ENCODE measurements at places on chromosomes 7 and 10. TPM values are rescaled to one million over a fixed set of nuclear protein-coding genes. Genes with fewer than 3 reads are reported as not detected.

GRCh38 chr7:158107806-158108205, 479.8 kb downstream of the PTPRN2 start:
- no peak for DNase-seq

DNA sequence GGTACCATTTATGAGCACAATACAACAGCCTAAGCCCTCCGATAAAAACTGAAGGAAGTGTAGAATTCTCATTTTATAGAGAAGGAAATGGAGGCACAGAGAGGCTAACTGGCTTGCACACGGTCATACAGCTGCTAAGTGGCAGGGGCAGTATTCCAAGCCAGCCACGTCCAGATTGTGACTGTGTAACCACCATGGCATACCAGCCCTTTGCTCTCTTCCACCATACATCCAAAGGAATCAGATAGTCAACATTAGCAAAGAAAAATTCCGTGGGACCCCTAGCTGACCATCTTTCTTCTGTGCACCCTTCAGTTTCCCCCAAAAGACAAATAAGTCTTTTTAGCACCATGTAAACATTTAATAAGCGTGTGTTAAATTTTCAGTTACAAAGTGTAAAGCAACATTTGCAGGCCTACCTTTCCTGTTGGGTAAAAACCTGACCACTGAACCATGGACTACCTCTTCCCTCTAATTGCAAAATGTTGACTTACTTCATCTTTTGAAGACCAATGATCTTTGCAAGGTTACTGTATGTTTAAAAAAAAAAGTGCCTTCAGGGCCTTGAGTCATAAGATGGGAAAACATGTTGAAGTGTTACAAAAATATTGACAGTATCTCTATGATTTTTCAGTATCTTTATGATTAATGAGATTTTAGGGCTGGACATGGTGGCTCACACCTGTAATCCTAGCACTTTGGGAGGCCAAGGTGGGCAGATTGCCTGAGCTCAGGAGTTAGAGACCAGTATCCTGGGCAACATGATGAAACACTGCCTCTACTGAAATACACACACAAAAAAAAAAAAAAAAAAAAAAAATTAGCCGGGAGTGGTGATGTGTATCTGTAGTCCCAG, 24.3 kb upstream of the PDZD8 start:
- DNase-seq, result no peak

DNA sequence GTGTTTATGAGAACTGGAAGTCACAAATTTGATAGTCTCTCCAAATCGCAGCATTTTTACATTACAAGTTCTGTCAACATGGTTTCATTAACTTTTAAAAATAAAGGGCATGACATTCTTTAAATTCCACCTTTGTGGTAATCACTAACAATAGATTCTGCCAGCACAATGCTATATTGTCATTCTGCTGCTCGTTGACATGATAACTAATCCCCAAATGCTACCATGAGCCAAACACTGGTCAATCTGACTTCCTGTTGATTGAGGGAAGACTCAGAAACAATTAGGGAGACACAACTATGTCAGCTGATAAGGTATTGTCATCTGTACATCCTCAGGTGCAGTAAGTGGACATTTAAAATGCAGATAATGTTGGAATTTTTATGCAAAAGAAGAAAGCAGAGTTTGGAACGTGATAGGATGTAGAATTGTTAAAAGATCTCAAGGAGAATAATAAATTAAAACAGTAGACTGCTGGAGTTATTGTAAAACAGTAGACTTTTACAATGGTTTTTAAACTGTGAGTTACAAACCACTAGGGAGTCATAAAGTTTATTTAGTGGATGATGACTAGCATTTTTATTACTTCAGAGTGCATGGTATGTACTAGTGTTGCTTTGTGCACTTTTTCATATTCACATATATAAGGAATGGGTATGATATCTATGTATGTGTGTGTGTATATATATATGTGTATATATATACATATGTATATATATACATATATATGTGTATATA, 126.4 kb upstream of the DKK1 start:
- no peak for DNase-seq

The SPACDR gene
- 7.7 TPM for total RNA-seq

GRCh38 chr10:73932620-73933112, 21.7 kb downstream of the PLAU start:
- no peak for DNase-seq

DNA sequence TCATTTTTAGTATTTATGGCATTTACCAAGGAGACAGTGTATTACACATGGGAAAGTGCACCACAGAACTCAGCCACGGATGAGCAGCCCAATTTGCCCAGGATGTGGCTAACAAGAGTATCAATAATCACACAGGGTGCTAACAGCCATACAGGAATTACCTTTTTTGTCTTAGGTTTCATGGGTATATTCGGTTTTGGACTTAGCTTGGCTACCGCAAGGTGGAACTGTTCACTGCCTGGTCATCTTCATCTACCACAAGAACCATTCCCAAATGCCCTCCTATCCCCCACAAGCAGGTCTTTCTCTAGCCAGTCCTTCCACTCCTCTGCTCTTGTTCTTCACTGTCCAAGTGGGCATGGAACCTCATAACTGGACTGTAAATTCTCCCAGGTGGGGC, 6.0 kb downstream of the PDLIM1 start:
- DNase-seq, result no peak

GRCh38 chr7:92609921-92610518, 19.8 kb upstream of the FAM133B start:
- no peak for DNase-seq

The PRSS1 gene
- not detected for total RNA-seq

- no peak for DNase-seq
These were observed 5.6 kb downstream of the BAG3 start for GRCh38 chr10:119656760-119657159.

The LIPK gene
- not detected for total RNA-seq

The ERV3-1 gene
- total RNA-seq, result 9.3 TPM

GRCh38 chr7:155741082-155741481, 71.2 kb downstream of the SHH start:
- DNase-seq, result no peak

DNA sequence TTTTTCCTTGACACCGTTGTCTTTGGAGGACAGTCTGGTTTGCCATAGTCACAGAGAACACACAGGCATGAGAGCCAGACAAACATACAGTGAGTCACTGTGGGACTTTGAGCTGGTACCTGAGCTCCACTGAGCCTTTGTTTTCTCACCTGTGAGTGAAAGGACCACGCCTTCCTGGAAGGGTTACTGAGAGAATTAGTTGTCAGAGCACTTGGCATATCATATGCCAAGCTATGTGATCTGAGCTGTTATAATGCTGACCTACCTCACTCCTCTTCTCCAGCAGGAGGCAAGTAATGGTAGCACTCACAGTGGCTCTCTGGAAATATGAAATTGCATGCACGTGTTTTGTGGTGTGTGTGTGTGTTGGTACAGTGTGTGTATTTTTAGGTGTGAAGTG, 59.7 kb downstream of the CXCL12 start:
- DNase-seq, result no peak

DNA sequence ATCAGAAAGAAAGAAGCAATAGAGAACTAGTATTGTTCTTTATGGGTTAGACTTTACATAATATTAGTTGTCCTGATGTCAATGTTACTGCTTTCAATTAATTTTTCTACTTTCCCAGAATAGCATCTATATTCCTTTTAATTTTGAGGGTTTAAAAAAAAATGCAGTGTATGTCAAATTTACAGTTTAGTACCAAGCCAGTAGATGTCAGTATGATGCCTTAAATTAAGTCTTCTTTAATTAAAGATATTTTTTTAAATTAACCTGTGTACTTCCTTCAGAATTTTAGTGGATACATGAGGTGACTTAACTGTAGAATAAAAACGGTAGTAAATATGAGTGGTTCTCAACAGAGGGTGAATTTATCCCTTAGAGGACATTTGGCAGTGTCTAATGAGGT, 35.2 kb upstream of the STOX1 start:
- DNase-seq, result no peak

DNA sequence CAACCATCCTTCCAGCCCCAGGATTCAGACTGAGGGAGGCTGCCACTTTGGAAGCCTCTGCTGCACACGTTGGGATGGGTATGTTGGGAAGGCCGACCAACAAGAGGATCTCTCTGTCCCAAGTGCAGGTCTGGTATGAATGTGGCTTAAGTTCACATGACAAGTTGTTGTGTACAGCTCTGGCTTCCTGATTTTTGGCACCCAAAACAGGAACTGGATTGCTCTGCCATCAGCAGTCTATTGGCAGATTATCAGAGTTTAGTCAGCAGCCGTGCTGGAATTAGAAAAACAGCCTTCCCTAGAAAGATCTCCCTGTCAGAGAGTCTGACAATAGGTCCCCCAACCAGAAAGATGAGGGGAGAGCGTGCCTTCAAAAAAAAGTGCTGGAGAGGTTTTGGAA, 66.9 kb downstream of the GOLGA7B start:
- DNase-seq, result no peak

DNA sequence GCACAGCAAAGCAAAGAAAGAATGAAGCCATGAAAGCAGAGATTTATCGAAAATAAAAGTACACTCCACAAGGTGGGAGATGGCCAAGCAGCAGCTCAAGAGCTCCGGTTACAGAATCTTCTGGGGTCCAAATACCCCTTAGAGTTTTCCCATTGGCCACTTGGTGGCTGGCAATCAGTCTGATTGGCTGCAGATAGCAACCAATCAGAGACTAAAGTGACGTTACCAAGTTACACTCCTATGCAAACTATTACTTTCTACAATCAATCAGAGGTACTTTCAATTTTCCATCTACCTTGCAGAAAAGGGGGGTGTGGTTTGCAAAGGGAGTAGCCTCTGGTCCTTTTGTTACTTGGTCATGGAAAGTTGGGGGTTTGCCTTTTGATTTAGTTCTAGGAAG, 58.0 kb upstream of the AUTS2 start:
- no peak for DNase-seq

The PRRT4 gene
- 0.27 TPM for total RNA-seq

DNA sequence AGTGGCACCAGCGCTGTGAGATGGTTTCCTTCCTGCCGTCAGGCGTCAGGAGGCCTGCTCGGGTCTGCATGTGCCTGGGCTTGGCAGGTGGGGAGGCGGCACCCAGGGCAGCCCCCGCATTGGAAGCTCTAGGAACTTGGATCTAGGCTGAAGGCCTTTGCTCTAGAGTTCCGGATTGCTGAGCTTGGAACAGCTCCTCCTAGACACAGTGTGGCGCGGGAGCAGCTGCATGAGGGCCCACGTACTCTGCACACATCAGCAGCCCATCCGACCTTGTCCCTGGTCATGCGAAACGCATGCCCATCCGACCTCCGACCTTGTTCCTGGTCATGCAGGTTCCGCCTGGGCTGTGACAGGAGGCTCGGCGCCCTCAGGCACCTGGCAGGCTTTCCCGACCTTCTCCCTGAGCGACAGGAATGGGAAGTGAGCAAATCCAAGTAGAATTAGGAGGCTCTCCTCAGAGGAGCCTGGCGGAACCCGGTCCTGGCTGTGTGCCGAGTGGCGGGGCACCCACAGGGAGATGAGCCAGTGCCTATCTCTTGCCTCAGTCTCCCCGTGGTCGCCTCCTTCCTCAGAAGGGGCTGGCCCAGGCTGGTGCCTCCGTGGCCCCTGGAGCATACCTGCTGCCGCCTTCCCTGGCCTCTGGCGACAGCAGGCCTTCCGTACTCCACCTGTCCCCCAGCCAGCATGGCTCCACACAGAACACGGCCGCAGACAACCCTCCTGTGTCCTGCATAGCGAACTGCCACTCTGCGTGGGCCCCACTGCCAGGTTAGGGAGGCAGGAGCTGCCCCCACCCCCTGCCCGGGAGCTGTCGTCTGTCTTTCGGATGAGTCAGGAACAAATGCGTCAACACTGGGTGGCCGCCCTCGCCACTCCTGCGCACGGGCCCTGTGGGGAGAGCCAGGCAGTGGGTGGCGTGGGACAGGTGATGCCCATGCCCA, 12.0 kb downstream of the GET4 start:
- no peak for DNase-seq

The ADAM12 gene
- total RNA-seq, result 1.2 TPM

The MRC1 gene
- total RNA-seq, result not detected

DNA sequence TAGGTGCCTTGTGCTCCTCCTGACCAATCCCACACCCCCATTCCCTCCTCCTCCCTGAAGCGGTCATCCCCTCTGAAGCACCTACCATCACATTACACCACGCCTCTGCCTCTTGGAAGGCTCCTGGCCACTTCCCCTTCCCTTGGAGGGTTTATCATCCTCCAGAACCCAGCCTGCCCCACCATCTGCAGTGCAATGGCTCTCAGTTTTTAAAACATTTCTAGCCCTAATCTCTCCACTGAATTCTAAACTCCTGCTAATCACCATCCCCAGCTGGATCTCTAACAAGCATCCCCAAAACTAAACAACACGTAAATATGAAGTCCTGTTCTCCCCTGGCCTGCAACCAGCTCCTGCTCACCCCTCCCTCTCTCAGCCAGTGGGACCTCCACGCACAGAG, 70.6 kb downstream of the PIP4K2A start:
- no peak for DNase-seq

- no peak for DNase-seq
These were observed 97.8 kb downstream of the CDK14 start for GRCh38 chr7:90693939-90694338.

- DNase-seq, result no peak
These were observed 1.4 kb downstream of the HYAL4 start for GRCh38 chr7:123846217-123846891.

DNA sequence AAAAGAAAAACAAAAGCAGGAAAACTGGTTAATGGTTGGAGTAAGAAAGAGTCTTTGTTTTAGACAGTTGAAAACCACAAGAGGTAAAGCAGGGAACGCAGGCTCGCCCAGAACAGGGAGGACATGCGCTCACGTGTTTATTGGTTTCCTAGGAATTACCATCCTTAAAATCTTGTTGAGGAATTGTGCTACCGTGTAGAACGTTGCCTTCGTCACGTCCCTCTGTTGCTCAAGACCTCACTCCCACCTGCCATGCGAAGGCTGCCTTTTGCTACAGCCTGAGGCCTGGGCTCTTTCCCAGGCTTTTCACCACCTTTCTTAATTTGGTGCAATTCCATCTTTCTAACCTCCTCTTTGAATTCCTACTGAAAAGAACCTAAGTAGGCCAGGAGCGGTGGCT, 61.6 kb upstream of the CAMK1D start:
- DNase-seq, result no peak

- DNase-seq, result no peak
These were observed 20.5 kb downstream of the CRPPA start for GRCh38 chr7:16400893-16401275.

DNA sequence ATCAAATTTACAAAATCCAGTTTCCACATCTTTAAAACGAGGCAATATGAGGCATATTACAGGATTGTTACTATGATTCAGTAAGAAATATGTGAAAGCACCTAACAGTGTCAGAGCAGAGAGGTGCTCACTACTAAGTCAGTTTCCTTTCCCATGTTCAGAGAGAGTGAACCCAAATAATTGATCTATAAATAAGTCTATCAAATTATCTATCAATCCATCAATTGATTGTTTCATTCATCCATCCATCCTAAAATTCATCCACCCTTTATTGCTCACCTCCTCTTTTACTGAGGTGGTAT, 340.8 kb downstream of the SUGCT start:
- no peak for DNase-seq
